ENCODE measurements at places on chromosomes 7 and 10.

GRCh38 chr10:94065362-94065761 lies 71.6 kb downstream of the PLCE1 start:
- DNase-seq: no peak

DNA sequence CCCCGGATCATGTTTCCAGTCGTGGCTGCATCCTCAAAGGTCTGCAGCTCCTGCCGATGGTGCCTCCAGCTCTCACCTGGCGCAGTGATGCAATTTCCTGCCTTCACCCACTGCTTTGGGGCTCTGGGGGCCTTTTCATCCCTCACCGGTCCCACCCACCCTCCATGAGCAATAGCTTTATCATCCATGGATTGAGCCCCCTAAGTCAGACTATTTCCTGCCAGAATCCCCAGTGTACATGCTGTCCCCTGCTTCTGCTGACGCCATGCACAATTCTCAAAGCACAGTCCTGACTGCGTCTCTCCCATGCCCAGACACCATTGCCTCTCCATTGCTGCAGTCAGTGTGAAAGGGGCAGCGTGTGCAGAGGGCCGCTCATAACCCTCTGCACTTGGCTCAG lies 49.7 kb downstream of the FAM241B start:
- no peak for DNase-seq

DNA sequence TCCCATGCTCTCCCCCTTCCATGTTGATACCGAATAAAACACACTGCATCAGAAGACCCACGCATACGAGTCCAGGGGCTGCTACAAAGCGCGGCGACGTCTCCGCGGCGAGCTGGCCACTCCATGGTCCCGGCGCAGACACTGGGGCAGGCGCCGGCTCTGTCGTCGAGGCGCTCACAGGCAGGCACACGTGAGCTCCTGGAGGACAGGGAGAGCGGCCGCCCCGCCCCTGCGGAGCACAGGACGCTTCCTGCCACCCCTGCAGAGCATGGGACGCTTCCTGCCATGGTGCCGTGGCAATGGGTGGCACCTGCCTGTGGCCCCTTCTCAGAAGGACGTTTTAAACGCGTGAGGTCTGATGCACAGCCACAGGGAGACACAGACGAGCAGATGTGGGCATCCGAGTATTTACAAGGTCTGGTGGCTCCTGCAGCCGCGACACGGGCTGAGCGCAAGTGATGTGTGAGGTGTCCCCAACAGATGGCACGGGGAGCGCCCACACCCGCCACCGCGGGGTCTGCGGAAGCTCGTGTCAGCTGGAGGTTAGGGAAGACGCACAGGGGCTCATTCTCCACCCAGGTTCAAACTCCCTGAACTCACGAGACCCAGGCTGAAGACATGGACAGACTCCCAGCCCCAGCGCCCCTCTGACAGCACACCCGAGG lies 21.4 kb upstream of the GPR146 start:
- DNase-seq: no peak

- DNase-seq: no peak
Observed at GRCh38 chr7:125966278-125967048, 1036.8 kb upstream of the POT1 start.

DNA sequence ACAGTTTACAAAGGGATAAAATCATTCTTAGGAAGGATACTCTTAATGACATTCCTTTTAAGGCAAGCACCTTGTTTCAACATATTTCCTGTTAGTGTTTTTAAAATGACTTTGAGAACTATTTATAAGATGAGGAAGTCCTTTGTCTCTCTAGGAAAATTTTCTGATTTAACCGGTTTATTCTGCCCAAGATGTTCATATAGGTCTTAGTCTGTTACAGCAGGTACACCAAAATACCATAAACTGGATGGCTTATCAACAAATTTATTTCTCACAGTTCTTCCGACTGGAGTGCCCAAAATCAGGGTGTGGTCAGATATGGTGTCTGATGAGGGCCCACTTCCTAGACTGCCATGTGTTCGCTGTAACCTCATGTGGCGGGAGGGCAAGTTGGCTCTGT lies 77.9 kb downstream of the GSAP start:
- DNase-seq: no peak

GRCh38 chr7:136179851-136180721 lies 202.9 kb upstream of the MTPN start:
- no peak for DNase-seq

DNA sequence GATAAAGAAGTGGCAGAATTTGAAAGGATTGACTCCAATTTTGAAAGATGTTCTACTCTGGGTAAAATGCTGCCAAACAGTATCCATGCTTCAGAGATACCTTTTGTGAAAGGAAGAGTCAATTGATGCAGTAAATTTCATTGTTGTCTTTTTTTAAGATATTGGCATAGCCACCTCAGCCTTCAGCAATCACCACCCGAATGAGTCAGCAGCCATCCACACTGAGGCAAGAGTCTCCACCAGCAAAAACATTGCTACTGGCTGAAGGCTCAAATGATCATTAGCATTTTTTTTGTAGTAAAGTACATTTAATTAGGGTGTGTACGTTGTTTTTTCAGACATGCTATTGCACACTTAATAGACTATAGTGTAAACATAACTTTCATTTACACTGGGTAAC lies 31.7 kb upstream of the CYP26C1 start:
- no peak for DNase-seq

DNA sequence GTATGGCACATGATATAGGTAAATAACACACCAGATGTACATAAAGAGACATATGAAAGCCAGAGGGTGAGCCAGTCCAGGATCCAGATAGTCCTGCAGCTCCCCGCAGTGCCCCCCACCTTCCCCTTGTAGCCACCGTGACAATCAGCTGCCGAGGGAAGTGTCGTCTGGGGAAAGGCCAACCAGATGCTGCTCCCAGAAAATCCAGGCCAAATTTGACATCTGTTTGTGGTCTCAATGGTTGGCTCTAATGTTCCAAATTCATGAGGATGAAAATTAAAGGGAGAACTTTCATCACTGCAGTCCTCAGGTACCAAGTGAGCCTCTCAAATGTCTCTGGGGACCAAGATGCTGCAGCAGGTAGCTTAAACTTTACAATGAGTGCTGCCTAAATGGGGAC lies 210.3 kb downstream of the PTEN start:
- no peak for DNase-seq

DNA sequence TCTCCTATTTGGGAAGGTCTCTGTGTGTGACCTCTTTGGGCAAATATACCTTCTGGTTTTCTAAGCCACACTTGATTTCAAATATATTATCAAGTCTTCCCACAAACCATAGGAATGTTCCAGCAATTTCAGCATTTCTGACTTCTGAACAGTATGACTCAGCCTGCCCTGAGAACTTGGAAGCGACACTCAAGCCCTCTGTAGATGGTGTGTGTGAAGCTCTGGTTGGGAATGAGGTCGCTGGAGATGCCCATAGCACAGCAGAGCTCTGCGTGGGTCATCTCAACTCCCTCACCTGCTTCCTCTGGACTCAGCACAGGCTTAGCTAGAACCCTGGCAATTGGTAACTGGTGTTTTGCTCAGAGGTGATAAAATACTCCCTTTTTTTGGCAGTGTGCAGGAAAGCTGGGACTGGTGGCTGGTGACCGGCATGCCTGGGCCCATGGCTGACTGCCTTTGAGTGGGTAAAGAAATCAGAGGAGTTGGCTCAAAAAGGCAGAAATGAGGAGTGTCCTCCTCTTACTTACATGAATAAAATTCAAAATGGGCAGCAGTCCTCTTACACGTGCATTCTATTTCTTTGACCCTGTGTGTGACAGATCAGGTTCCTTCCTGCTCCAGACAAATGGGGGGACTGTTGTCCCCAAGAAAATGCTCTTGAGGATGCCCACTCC lies 87.5 kb upstream of the NRP1 start:
- DNase-seq: no peak

DNA sequence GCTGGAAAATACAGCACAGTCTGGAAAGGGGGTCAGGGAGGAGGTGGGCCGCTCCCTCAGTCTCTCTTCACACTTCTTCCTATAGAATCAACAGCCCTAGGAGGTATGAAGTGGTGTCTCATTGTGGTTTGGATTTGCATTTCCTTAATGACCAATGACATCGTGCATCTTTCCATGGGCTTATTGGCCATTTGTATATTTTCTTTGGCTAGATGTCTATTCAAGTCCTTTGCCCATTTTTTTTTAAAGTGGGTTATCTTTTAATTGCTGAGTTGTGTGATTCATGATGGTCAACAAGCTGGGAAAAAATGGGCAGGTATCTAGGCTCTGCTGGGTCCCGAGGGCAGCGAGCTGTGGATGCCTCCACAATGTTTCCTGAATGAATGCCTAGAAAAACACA lies 29.1 kb downstream of the TMEM130 start:
- DNase-seq: no peak

DNA sequence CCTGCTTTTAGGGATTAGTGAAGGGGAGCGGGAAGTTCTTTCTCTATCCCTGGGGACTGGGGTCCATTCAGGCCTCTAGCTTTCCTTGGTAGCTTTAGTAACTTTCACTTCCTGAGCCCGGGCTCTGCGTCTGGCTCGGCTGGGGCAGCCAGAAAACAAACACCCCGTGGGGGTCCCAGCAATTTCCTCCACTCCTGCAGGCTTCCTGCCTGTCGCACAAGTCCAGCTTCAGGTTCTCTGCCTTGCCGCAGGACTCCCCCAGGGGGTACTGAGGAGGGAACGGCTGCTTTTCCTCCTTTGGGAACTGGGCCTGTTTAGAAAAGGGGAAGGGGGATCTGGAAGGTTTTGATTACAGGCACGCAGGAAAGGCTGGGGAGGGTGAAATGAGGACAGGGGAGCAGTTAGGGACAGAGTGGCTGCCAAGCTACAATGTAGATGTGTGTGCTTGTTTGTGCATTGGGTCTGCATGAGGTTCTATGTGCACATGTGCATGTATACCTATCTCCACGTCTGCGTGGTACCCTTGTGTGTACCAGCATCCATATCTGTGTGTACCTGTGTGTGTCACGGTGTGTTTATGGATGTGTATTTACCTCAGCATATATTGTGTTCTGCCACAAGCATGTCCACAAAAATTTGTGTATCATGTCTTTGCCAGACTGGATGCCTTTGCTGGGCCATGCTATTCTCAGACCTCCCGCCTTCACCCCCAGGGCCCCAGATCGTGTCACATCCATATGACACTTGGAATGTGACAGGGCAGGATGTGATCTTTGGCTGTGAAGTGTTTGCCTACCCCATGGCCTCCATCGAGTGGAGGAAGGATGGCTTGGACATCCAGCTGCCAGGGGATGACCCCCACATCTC lies 2.0 kb downstream of the KAZALD1 start:
- DNase-seq: no peak

- no peak for DNase-seq
Observed at GRCh38 chr7:116180302-116180701, 30.0 kb upstream of the TES start.

DNA sequence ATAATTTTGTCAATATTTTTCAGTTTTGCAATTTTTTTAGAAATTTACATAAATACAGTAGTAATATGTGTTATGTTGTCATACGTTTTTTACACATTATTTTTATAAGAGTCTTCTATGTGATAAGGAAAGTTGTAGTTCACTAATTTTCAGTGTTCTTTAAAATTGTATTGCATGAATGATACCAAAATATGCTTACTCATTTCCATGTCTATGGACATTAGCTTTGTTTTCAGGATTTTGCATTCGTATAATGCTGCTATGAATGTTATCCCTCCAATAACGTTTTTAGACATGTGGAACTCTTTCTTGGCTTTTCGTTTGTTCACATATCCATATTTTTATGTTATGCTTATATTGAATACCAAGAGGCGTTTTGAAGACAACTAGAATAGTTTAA lies 260.0 kb downstream of the ARL4A start:
- no peak for DNase-seq

- no peak for DNase-seq
Observed at GRCh38 chr10:77120666-77121376, 516.8 kb downstream of the KCNMA1 start.
